ENCODE measurements at places on chromosomes 16 and 17.

GRCh38 chr17:55710829-55711496 is 11.7 kb downstream of the TMEM100 start:
- no peak for DNase-seq

GRCh38 chr16:79673635-79674034 is 73.1 kb upstream of the MAF start:
- DNase-seq = no peak

DNA sequence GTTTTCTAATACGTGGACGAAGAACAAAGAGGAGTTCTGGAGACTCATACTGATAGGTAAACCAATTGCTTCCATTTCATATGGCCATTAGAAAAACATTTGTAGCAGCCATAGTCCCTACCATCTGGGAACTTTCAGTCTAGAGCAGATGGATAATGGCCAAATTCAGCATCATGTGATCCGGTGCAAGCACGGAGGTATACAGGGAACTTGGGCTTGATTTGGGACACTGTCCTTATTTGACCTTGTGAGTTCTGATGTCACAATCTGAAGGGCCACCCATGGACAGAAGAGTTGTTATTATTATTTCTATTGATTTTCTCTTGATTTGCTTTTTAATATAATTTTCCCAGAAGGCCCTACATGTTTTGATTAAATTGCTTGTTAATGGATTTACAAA is 154.6 kb upstream of the ZNF267 start:
- DNase-seq = no peak

- DNase-seq = no peak
These were observed 356.6 kb upstream of the XYLT1 start for GRCh38 chr16:17827313-17827712.

GRCh38 chr16:47045023-47045422 is 71.5 kb upstream of the DNAJA2 start:
- DNase-seq = no peak

- no peak for DNase-seq
These were observed 5.5 kb upstream of the TGFB1I1 start for GRCh38 chr16:31466381-31466841.

DNA sequence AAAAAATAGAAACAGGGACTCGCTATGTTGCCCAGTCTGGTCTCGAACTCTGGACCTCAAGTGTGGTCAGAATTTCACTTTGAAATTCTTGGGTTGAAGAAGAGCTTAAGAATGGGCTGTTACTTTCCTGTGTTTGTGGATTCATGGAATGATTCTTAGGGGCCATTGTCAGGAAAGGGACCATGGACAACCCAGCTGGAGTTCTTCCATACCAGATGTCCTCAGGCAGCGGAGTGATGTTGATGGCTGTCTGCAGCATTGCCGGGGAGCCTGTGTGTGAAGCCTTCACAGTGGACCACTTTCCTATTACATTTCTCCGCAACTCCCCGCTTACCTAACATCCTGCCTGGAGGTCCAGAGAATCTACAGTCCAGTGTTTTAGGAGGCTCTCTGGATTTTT is 145.9 kb downstream of the CLEC16A start:
- DNase-seq = no peak
